ENCODE measurements at places on chromosomes 7 and 10. TPM values are rescaled to one million over a fixed set of nuclear protein-coding genes. Genes with fewer than 3 reads are reported as not detected.

DNA sequence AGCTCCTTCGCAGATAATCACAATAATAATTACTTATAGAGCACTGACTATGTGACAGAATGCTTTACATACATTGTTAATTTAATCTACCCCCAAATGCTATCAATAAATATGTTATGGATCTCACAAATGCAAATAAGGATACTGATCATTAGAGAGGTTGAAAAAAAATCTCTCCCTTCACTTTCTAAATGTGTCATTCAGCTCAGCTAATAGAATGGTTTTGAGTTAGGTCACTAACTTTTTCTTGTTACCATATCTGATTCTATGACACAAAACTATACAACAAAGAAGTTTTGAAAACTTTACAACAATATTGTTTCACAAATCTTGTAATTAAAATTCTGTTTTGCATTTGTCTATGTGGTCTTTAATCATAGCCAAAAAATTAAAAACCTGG is 17.4 kb downstream of the NEUROD6 start:
- no peaks in the 10 kb centered on the region for H3K27me3 ChIP-seq
- no peaks in the 10 kb centered on the region for H3K4me1 ChIP-seq
- no peaks in the 10 kb centered on the region for H3K36me3 ChIP-seq
- no peak overlapping the region for H3K27ac ChIP-seq

DNA sequence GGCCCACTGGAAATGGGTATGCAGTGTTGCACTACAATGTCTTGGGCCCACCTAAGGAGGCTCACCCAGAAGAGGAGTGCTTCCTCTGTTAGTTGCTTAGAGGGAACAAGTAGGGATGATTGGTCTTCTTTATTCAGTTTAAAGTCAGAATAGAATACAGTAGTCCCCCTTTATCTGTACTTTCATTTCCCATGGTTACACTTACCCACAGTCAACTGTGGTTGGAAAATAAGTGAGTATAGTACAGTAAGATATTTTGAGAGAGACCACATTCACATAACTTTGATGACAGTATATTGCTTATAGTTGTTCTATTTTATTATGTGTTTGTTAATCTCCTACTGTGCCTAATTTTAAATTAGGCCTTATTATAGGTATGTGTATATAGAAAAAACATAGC is 151.4 kb downstream of the COL28A1 start:
- H3K27ac ChIP-seq = no peak overlapping the region
- no peak overlapping the region for H3K4me3 ChIP-seq
- no peaks in the 10 kb centered on the region for H3K4me1 ChIP-seq
- no peaks in the 10 kb centered on the region for H3K36me3 ChIP-seq
- DNase-seq = no peak

DNA sequence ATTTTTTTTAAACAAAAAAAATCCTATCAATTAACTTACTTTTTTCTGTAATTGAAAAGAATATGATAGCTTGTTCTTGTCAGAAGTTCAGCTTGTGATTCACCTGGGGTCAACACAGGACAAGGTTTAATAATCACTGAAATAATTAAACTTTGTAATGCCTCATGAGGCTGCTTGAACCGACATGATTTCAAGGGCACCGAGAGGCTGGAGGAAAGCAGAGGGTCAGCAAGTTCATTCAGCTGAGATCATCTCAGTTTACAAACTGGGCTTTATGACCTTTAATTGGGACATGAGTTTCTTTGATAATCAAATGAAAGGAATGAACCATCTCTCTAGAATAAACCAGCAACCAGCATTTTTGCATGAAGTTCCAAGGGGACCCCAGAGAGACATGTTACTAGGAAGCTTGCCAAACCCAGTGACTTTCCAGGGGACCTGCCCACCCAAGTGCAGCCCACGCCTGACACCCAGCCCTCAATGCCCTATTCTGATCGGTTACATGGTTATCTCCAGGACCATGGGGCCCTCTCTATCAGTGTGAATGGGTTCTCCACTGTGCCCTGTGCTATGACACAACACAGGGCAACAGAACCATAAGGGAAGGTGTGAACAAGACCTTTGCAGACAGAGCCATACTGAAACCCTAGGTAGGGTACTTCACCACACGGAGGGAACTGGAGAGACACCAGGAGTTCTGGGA is 7.8 kb upstream of the CYP3A4 start:
- H3K27me3 ChIP-seq = no peaks in the 10 kb centered on the region
- H3K36me3 ChIP-seq = no peaks in the 10 kb centered on the region
- H3K4me3 ChIP-seq = no peak overlapping the region
- no peak for DNase-seq

- DNase-seq = no peak
- H3K27ac ChIP-seq = no peak overlapping the region
- H3K4me1 ChIP-seq = no peaks in the 10 kb centered on the region
- H3K4me3 ChIP-seq = no peak overlapping the region
- H3K36me3 ChIP-seq = no peaks in the 10 kb centered on the region
Measured at GRCh38 chr7:18429547-18429946, 66.0 kb upstream of the HDAC9 start.

DNA sequence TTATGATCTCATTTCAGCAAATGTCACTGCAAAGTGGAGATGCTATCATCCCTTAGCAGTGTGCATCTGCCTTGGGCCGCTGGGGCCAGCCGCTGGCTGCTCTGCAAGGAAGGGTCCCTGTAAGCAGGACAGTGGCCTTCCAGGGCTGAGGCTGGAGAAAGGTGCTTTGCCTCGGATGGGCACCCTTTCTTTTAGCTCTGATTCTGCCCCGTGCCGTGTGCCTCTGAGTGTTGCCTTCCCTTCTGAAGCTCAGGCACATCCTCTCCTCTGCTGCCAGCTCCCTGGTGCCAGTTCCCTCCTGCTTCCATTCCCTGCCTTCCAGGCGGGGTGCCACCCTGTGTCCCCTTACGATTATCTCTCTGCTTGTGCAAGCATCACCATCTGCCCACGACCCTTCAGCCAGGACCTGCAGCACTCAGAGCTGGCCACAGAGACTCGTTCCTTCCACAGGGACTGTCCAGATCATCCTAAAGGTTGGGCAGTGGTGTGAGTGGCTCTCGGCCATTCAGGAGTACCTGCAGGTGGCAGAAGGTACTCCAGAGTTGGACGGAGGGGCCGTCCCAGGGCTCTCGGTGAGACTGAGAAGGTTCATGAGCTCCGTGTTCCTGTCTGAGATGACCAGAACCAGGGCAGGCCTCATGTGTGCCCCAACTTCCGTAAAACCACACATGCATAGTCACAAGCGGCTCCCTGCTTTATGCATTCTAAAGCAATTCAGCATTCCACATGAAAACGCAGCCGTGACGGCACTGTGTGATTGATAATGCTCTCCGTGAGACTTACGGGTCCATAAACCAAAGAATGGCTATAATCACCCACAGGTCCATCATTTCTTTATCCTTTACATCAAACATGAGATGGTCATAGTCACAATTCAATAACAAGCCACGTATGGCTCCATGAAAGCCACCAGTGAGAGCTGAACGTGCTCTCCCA is 371.4 kb downstream of the DNAJB6 start:
- H3K36me3 ChIP-seq = no peaks in the 10 kb centered on the region
- H3K4me1 ChIP-seq = no peaks in the 10 kb centered on the region
- H3K27ac ChIP-seq = no peak overlapping the region
- H3K4me3 ChIP-seq = no peak overlapping the region
- H3K27me3 ChIP-seq = peaks cover 5% of the 10 kb centered on the region

DNA sequence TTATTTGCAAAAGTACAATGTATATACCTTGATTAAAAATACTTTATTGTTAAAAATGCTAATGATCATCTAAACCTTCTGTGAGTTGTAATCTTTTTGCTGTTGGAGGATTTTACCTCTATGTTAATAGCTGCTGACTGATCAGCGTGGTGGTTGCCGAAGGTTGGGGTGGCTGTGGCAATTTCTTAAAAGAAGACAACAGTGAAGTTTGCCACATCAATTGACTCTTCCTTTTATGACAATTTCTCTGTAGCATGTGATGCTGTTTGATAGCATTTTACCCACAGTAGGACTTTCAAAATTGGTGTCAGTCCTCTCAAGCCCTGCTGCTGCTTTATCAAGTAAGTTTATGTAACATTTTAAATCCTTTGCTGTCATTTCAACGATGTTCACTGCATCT is 16.9 kb upstream of the ENTPD1 start:
- H3K4me1 ChIP-seq = peaks cover 22% of the 10 kb centered on the region
- no peak overlapping the region for H3K27ac ChIP-seq
- H3K36me3 ChIP-seq = no peaks in the 10 kb centered on the region
- DNase-seq = no peak
- H3K27me3 ChIP-seq = peaks cover 6% of the 10 kb centered on the region

DNA sequence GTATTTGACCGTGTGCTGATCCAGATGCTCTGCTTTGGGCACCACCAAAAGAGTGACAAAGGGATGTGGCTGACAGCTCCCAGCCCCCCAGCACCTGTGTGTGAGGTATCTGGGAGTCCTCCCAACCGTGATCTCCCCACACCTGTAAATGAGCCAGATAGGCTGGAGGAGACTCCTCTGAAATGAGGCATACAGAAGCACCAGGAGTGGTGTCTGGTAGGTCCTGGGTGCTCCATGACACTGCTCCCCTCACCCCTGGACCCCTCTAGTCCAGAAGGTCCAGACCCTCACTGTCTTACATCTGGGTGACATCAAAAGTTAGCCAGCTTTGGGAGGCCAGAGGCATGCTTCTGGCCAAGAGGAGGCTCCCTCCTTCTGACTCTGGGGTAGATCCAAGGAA is 20.0 kb upstream of the DRGX start:
- DNase-seq = no peak
- H3K4me3 ChIP-seq = no peak overlapping the region

CTAGE6 gene
- 2.8 TPM for total RNA-seq

LUC7L2 gene
- total RNA-seq = 115 TPM

ARHGEF35 gene
- total RNA-seq = not detected

AVPI1 gene
- total RNA-seq = 0.89 TPM

DPYSL4 gene
- total RNA-seq = 19.2 TPM

OR13A1 gene
- not detected for total RNA-seq
